ENCODE measurements at places on chromosomes 5 and 9.
A peak's percentile ranks its signal among the peaks of the same experiment; 100 is the strongest.

DNA sequence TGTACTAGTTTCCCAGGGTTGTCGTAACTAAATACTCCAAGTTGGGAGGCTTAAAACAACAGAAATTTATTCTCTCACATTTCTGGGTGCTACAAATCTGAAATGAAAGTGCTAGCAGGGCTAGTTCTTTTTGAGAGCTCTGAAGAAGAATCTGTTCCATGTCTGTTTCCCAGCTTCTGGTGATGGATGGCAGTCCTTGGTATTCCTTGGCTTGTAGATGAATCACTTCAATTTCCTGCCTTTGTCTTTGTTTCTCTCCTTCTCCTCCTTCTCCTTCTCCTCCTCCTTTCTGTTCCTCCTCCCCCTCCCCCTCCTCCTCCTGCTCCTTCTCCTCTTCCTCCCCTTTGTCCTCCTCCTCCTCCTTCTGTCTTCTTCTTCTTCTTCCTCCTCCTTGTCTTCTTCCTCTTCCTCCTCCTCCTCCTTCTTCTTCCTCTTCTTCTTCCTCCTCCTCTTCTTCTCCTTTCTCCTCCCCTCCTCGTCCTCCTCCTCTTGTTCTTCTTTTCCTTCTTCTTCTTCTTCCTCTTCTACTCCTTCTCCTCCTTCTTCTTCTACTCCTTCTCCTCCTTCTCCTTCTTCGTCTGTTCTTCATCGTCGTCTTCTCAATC is 104.7 kb upstream of the ANKRD55 start:
- no peak for DNase-seq

DNA sequence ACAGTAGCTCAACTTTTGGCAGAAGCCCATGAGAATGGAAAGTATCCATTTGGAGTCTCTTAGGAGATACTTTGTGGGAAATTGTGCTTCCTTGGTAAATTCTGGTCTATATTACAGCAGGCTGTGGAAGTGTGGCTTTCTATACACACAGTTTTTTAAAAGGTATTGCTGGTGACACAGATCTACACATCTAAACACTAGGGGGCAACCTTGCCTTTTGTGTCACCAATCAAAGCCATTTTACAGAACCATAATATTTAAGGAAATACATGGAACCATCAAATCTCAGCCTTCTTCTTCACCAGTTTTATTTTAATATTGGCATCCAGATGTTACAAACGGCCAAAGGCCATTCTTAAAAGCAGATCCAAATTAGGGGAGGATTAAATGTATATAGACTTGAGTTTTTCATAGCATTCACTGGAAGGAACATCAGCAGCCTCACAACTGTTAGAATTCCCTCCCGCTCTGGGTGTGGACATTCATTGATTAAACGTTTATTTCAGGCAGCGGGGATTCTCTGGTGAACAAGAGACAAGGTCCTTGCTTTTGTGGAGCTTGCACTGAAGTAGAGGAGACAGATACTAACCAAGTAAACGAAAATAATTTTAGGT is 132.4 kb upstream of the EPB41L4A start:
- peak; percentile 51 for DNase-seq

- DNase-seq = no peak
These were observed 747.2 kb upstream of the CHD1 start for GRCh38 chr5:99675974-99676373.

- no peak for DNase-seq
These were observed 2.1 kb downstream of the SLC36A2 start for GRCh38 chr5:151345187-151345807.

DNA sequence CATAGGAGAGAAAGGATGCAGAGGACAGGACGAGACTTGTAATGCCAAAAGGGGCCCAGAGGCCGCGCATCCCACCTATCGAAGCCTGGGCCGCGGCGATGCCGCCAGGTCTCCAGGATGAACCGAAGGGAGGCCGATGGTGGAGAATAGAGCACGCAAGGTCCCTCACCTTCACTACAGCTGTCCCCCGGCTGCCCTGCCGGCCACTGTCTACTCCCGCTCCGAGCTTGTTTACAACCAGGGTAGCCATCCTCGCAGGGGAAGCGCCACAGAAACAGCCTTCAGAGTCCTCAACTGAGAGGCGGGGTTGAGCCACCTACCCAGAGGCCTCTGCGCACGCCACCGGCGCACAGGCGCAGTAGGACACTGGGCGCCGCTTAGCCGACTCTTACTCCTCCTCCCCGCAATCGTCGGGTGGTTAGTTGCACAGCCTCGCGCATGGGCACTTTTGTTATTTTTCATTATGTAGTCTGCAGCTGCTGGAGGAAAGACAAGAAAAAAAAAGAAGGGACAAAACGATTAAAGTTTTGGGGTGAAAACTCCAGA is at the start of gene TRIM23:
TRIM23 (minus strand) TSS at position 309 of the 546 bp plus-strand sequence; CDS start at position 250, 59 bp downstream.
- peak; percentile 93 for DNase-seq

- no peak for DNase-seq
These were observed 105.0 kb downstream of the ANKRD55 start for GRCh38 chr5:56128113-56128512.

GRCh38 chr5:152532714-152533113 is 127.6 kb upstream of the NMUR2 start:
- peak; percentile 62 for DNase-seq

GRCh38 chr5:107744418-107745330 is 73.9 kb upstream of the EFNA5 start:
- DNase-seq = no peak

- no peak for DNase-seq
These were observed 136.9 kb upstream of the EGFLAM start for GRCh38 chr5:38121420-38121819.

DNA sequence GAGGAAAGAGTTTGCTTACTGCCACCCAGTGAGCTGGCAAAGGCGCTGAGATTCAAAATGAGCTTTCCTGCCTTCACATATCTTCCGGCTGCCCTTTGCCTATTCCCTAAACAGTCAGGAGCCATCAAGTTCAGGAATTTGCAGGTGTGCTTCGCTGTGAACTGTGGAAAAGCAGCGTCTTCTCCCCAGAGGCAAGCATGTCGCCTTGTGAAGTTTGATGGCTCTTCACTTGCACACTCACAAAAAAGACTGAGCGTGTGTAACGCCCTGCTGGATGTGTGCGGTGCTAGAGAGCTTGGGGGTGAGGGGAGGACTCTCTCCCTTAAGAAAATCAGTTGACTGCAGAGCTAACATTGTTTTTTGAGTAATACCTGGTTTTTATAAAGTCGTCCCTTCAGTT is 288.7 kb downstream of the DOCK8 start:
- DNase-seq = no peak

DNA sequence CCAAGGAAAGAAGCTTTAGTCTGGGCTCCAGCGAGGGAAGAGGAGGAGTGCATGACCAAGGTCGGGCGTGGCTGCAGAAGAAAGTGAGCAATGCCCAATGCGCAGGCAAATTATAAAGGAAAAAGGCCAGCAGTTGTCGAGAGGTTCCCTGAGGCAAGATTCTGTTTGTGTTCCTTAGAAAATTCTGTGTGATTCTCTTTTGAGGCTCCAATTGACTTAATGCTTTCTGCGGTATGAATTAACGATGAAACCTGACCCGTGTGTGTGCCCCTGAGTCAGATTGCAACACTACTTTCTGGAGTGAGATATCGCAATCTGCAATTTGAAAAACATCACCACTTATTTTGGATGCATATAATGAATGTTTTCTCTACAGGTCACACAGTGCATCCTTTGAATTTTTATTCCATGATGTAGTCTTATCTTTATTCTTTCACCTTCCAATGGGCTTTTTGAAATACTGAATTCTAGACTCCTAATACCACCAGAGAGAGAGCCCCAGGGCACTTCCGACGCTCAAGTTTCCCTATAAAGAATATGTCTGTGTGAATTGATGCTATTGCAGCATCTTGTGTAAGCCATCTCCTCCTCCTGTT is 117.9 kb upstream of the IL6ST start:
- DNase-seq = no peak

DNA sequence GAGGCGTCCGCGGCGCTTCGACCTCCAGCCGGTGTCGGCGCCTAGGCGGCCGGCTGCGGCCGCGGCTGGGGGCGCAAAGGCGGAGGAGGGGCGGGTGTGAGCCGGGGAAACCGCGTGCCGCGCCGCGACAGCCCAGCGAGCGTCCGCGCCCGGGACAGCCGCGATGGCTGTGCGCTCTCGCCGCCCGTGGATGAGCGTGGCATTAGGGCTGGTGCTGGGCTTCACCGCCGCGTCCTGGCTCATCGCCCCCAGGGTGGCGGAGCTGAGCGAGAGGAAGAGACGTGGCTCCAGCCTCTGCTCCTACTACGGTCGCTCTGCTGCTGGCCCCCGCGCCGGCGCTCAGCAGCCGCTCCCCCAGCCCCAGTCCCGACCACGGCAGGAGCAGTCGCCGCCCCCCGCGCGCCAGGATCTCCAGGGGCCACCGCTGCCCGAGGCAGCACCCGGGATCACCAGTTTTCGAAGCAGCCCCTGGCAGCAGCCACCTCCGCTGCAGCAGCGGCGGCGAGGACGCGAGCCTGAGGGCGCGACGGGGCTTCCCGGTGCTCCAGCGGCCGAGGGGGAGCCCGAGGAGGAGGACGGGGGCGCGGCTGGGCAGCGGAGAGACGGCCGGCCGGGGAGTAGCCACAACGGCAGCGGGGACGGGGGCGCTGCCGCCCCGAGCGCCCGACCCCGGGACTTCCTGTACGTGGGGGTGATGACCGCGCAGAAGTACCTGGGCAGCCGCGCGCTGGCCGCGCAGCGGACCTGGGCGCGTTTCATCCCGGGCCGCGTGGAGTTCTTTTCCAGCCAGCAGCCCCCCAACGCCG is 605 bp downstream of the CHSY3 start:
- peak; percentile 10 for DNase-seq

GRCh38 chr5:109929376-109929775 is 239.6 kb downstream of the MAN2A1 start:
- DNase-seq = no peak

- peak; percentile 13 for DNase-seq
These were observed 208.9 kb downstream of the PDE4D start for GRCh38 chr5:59684388-59685190.

DNA sequence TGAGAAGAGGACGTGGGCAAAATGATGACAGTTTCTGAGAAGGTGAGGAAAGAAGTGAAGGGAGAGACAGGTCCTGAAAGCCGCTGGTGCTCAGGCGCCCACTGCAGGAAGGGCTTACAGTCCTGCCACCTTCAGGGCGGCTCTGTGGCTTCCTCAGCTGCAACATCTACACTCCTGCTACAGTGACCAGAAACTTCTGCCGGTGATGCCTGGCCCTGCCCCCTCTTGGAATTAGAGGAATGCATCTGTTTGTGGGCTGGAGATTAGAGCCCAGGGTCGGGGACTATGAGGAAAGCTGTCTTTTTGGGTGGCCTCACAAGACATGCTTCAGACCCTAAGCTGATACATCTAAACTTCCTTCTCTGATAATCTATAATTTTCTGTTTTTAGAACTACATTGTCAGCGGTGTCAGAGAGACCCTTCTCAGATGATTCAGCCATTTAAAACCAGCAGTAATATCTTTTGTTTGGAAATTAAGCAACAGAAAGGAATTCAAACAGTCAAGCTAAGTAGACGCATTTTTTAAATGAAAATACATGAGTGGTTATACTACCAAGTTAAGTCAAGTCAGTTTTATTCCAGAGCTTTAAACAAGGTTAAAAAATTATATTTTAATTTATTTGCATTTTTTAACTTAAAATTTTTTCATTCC is 30.4 kb downstream of the PRDM6 start:
- peak; percentile 74 for DNase-seq

- no peak for DNase-seq
These were observed at the start of gene FBN2 for GRCh38 chr5:128538000-128538249. TSS of gene FBN2 (minus strand) at chr5:128538245. CDS start at chr5:128537603, 642 bp downstream.

DNA sequence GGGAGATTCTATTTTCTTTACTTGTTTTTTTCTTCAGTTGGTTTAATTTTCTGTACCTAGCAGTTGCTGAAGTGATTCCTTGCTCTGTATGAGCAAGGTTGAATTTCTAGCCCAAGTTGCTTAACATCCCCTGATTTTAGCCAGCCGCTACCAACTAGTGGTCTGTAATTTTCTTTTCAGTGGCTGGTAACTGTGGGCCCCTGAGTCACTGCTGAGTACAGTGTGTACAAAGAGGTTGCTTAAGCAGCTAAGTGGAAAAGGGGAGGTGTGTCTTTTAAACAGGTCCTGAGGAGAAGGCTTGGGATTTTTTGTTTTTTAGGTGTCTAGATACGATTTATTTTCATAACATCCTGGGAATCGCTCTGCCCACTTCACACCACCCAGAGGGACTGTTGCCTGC is 254.7 kb downstream of the NR3C1 start:
- peak; percentile 20 for DNase-seq

DNA sequence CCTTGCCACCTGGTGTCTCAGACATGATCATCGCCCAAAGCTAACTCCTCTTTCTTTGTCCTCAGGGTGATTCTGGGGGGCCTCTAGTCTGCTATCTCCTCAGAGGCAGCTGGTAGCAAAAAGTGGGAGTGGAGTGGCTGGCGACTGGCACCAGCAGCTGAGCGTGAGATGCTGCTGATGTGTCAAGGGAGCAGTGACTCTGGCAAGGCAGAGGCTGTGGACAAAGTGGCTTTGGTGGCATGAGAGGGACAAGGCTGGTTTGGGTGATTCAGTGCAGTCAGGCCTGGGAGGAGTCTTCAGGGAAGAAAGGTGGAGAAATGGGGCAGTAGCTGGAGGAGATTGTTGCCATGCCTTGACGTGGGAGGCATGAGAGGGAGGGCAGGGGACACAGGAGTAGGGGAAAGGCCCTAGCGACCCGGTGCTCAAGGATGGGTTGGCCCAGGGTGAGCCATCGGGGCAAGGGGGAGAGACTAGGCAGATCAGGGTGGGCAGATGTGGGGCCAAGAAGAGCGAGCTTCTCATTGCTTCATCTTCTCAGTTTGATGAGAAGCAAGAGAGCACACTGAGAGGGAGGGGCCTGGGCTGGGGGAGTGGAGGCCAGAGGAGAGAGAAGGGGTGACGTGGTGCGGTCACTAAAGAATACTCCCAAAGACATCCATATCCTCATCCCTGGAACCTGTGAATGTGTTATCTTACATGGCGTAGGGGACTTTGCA is 64.2 kb upstream of the SPTLC1 start:
- no peak for DNase-seq

DNA sequence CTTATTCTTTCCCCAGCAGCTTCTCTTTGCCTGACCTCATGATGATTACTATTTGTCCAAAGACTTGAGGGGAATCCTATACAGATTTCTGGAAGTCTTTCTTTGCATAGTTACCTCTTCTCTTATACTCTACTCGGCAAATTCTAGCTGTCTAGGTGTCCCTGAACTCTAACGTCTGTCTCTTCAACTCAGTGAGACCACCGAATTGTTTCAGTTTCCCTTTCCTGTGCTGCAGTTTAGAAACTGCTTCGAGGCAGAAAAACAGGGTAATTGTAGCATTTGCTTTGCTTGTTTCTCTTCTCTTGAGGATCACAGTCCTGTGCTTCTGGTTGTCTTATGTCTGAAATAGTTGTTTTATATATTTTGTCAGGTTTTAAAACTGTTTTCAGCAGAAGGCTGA is 14.8 kb downstream of the LVRN start:
- DNase-seq = no peak
